ENCODE measurements at places on chromosomes 2 and 18. TPM values are rescaled to one million over a fixed set of nuclear protein-coding genes. Genes with fewer than 3 reads are reported as not detected.

The GPR45 gene
- total RNA-seq = not detected

The SERPINB13 gene
- not detected for total RNA-seq

The NPAS2 gene
- total RNA-seq = 10.2 TPM

The CLEC4F gene
- total RNA-seq = not detected

The WNT6 gene
- total RNA-seq = 0.37 TPM

The UGT1A4 gene
- not detected for total RNA-seq

The SUMO1 gene
- 97.2 TPM for total RNA-seq

The ELOA2 gene
- not detected for total RNA-seq

The ADD2 gene
- total RNA-seq = not detected

The MAPK4 gene
- not detected for total RNA-seq

The STPG4 gene
- total RNA-seq = not detected

The CD207 gene
- 0.26 TPM for total RNA-seq

The GKN1 gene
- total RNA-seq = not detected

The SERPINB4 gene
- total RNA-seq = not detected

The ANO7 gene
- not detected for total RNA-seq

The PSTPIP2 gene
- total RNA-seq = 2.5 TPM

The IL1F10 gene
- total RNA-seq = not detected

All from myocyte (in vitro differentiated cells).